Lung (tissue), 17 donors: ENCODE measurements at places on chromosomes 5 and 9. TPM values are rescaled to one million over a fixed set of nuclear protein-coding genes. Genes with fewer than 3 reads are reported as not detected.

NNT gene
- total RNA-seq = 96.9 TPM

DNA sequence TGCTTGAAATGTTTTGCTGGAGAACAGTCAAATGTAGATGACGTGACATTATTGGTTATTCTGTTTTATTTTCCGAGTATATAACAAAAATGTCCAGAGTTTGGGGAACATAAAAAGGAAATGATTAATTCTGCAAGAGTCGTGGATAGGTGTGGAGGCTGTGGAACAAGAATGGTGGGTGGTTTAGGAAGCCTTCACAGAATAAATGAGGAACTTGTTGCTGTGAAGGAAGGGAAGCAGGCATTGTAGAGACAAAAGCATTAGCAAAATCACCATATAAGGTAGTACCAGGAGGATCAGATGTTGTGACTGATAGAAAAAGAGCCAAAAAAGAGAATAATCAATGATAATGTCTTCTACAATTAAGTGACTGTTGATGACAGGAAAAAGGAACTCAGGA lies 66.2 kb upstream of the CNTLN start:
- no peak overlapping the region for H3K4me3 ChIP-seq
- H3K27me3 ChIP-seq = no peaks in the 10 kb centered on the region
- no peaks in the 10 kb centered on the region for H3K36me3 ChIP-seq
- no peak for DNase-seq
- H3K27ac ChIP-seq = no peak overlapping the region

ACTBL2 gene
- total RNA-seq = not detected

DNA sequence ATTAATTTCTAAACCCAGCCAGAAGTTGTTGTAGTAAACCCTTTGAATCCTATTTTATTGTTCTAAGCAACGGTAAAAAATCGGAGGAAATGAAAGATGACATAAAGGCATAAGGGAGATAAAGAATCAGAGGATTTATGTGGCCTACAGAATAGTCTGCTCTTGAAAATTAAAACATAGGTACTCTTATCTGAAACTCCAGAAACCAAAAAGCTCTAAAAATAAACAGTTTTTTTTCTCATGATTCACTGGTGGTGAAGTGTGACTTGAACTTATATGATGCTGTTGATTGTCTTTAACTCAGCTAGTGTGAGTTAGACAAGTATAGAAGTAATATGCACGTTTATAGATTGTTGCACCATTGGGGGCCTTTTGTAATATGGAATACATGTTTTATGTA lies 80.3 kb downstream of the HSD17B4 start:
- no peak overlapping the region for H3K4me3 ChIP-seq
- peaks cover 3% of the 10 kb centered on the region for H3K36me3 ChIP-seq
- no peaks in the 10 kb centered on the region for H3K27me3 ChIP-seq
- H3K4me1 ChIP-seq = no peaks in the 10 kb centered on the region
- no peak for DNase-seq

DNA sequence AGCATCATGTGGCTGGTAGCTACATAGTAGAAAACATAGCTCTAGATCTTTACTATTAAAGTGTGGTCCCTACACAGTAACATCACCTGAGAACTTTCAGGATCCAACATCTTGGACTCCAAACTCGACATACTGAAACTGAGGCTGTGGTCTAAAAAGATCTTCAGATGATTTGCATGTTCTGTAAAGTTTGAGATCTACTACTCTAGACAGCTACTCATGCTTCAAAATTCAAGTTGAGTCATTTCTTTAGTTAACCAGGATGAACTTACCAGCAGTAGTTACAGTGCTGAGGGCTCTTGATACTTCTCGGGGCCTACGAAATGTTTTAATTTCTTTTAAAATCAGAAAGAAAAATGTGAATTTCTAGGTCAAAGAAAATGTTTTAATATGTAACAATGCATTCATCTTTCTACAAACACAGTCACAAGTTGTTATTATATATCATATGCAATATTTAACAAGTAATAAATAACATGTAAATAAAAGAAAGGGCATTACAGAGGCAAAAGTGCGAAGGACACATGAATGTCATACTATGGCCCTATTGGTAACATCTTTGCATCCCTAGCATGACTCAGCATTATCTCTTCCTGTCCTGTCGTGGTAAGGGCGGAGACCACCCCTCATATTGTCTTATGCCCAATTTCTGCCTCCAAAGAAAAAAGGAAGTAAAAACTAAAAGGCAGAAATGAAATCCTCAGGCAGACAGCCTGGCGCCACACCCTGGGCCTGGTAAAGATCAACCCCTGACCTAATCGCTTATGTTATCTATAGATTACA lies 563.9 kb upstream of the TLE4 start:
- no peak overlapping the region for H3K4me3 ChIP-seq
- DNase-seq = no peak

GRCh38 chr9:2957656-2958200 lies 113.8 kb upstream of the PUM3 start:
- H3K4me1 ChIP-seq = no peaks in the 10 kb centered on the region
- DNase-seq = no peak
- H3K27me3 ChIP-seq = no peaks in the 10 kb centered on the region
- H3K4me3 ChIP-seq = no peak overlapping the region
- no peaks in the 10 kb centered on the region for H3K36me3 ChIP-seq
- H3K27ac ChIP-seq = no peak overlapping the region

DNA sequence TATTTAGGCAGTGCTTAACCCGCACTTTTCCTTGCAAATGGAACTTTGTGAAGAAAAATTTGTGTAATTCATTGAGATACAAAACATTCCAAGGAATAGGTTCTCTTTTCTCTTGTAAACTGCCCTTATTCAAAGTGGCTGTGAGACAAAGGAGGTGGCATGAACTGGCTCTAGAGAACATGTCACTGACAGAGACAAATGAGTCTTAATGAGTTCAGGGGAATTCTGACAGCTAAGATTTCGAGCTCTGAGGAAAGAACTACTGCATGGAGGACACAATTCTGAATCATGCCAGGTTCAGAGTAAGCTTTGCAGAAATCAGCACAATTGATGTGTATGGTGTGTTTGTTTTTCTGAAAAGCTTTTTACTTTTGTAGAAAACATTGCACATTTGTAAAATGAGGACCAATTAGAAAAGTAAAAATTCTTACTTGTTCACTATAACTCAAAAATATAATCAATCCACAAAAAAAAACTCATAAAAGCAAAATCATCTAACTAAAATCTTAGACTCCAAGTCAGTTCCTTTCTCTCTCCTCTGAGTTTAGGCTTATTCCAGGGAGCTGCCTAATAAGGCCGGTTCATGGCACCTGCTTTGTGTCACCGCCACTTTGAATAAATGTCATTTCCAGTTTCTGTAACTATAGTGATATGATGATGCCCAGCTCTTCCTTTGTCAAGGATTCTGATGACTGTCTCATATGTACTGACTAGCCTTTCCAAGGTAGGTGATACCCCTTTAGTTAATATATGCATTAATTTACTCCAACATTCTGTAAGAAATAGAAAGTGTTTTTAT lies 163.2 kb downstream of the HCN1 start:
- peak; percentile 7 for DNase-seq
- H3K4me1 ChIP-seq = no peaks in the 10 kb centered on the region
- no peaks in the 10 kb centered on the region for H3K27me3 ChIP-seq

- no peak for DNase-seq
- no peaks in the 10 kb centered on the region for H3K27me3 ChIP-seq
- no peaks in the 10 kb centered on the region for H3K4me1 ChIP-seq
- H3K4me3 ChIP-seq = no peak overlapping the region
- H3K36me3 ChIP-seq = no peaks in the 10 kb centered on the region
- no peak overlapping the region for H3K27ac ChIP-seq
These were observed 22.8 kb downstream of the NKD2 start for GRCh38 chr5:1031306-1031959.

ADGRV1 gene
- 66.2 TPM for total RNA-seq
